NCI-H2081 (cell line): ENCODE measurements at places on chromosomes 12 and 14.

GRCh38 chr14:55313480-55313879 is 42.3 kb downstream of the FBXO34 start:
- DNase-seq, result no peak

DNA sequence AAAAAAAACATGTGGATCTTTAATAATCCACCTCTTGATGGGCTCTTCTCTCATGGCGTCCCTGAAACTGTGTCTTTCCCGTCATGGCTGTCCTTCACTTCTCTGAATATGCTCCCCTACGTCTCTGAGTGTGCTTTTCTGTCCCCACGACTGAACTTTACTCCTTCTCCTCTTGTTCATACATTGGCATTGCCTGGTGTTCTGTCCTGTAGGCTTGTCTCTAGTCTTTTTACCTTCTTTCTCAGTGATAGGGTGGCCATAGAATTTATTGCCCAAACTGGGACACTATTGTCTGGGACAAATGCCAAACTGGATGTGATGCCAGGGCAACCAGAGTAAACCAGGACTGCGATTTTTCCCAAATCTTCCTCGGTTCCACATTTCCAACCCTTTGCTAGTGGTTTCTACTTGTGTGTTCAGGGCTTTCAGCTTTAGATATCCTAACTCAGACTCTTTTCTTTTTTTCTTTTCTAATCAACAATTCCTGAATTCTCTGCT is 202.2 kb downstream of the ATP23 start:
- no peak for DNase-seq

DNA sequence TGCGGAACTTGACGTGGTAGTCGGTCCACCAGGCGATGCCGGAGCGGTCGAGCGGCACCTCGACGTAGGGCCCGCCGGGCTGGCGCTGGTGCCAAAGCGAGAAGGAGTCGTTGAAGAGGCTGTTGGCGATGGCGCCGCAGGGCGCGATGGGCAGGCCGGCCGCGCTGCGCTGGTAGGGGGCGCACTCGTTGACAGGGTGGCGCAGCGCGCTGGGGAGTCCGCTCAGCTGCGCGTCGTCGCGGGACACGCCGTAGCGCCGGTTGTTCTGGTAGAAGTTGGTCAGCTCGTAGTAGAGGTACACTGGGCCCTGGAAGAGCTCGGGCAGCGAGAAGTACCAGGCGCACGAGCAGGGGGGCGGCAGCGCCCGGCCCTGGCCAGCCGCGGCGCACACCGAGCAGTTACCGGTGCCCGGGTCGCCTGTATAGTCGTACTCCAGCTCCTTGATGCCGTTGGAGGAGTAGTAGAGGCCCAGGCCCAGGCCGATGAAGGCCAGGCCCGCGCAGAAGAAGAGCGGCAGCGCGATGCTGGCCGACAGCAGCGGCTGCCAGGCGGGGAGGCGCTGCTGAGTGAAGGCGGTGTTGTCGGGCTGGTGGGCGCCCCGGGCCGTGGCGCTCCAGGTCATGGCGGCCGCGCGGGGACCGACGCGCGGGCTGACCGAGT is 482 bp downstream of the TMEM30B start:
- peak; percentile 7 for DNase-seq

GRCh38 chr12:66733839-66734238 is 55.0 kb upstream of the GRIP1 start:
- DNase-seq, result no peak

DNA sequence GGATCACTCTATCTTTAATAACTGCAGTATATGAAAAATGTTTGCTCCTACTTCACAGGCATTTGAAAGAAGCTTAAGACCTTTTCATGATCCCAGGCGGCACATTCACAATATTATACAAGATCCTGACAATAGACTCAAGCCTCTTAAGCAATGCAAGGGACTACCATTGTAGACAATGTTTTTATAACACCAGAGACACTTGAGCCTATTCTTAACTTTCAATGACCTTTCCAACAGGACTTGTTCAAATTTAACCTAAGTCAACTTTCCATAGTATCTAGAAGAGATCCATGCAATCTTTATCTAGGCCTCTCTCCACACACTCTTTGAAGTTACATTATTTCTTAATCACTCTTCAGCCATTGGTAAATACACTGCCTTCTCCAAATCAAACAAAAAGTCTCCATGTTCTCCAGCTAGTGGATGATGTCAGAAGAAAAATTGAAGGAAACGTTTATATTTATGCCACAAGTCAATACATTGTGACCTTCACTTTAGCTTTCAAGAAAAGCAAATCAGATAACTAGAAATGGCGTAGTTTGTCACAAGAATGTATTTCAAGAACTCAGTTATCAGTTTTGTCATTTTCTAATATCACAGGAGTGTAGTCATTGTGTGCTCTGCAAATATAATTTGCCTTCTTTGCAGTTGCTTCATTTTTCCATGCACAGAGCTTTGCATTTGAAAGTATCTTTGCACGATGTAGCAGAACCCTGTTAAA is 41.2 kb downstream of the PHLDA1 start:
- no peak for DNase-seq

DNA sequence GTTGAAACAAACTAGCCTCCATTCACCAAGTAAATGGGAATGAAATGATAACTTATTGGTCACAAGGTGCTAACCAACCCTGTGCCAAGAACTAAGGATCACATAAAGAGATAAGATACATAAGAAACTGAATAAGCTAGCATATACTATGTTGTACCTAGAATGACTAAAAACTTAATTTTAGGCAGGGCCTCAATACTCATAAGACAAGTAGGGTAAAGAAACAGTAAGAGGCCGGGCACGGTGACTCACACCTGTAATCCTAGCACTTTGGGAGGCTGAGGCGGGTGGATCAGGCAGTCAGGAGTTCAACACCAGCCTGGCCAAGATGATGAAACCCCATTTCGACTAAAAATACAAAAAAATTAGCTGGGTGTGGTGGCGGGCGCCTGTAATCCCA is 17.7 kb downstream of the GDF11 start:
- no peak for DNase-seq

DNA sequence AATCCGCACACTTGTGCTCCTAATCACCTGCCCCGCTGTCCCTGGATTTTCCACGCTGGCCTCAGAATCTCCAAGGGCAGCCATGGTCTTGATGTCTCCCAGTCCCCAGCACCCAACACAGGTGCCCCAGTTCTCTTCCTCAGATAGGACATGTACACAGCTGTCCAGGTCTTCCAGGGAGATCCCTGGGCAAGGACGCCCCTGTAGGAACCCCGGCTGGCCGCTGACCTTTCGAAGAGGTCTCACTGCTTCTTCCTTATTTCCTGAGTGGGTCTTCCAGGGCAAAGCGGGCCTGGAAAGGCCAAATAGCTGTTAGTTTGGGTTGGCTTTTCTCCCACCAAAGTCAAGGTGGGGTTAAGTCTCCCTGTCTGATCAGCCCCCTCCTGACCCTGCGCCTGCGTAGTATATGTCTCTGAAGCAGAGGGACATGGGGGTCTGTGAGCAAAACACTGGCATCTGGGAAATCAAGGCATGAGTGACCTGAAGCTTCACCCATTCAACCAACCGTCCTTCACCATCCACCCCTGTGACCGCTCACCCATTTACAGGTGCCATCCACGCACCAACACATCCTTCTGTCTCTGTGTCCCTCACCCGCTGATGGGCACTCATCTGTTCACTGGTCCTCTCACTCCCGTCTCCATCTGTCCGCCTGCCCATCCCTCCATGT is 4.6 kb downstream of the BEGAIN start:
- DNase-seq, result no peak

DNA sequence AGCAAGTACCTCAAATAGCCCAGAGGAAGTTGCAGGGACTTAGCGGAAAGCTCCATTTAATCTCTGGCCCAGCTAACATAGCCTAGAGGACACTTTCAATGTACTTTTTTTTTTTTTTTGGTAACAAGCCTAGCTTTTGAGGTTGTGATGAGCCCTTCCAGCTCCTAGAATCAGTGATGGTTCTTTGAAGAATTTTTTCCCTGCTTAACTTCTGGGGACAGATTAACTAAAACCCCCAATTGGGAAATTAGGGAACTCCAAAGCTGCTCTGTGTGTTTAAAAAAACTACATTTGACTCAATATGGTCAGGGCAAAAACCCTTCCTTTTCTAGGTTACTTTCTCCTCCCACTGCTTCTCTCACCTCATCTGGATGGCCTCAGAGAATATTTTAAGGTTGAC is 23.9 kb upstream of the ITGA5 start:
- no peak for DNase-seq

GRCh38 chr12:120406069-120406468 is 31.8 kb upstream of the COX6A1 start:
- no peak for DNase-seq

DNA sequence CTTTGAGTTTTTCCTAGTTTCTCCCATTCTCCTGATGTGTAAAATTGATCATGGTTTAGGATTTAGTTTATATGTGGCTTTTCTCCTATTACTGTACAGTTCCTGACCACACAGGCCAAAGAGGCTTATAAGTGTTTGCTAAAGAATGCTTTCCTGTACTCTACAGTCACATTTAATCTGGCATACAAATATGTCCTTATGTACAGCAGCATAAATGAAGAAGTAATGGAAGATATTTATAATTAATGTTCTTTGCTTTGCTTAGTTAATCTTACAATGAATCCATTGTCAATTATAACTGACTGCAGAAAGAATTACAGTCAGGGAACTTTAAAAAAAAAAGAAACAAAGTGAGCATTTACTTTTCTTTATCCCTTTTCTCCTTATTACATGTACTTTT is 293.9 kb downstream of the KCNC2 start:
- no peak for DNase-seq

DNA sequence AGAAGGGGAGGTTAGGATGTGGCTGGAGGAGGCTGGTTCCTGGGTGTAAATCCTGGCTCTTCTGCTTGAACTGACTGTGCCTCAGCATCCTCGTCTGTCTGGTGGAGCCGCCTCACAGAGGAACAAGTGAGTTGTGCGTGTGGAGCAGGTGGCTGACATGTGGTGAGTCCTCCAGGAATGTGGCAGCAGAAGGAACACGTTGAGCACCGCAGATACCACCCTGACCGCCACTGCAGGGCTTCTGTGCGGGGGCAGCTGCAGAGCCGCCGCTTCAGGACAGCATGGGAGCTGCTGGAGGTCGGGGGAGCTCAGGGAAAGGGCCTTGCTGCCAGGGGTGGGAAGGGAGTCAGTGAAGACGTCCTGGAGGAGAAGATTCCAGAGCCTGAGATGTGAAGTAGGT is 48.9 kb downstream of the TRAF3 start:
- no peak for DNase-seq

DNA sequence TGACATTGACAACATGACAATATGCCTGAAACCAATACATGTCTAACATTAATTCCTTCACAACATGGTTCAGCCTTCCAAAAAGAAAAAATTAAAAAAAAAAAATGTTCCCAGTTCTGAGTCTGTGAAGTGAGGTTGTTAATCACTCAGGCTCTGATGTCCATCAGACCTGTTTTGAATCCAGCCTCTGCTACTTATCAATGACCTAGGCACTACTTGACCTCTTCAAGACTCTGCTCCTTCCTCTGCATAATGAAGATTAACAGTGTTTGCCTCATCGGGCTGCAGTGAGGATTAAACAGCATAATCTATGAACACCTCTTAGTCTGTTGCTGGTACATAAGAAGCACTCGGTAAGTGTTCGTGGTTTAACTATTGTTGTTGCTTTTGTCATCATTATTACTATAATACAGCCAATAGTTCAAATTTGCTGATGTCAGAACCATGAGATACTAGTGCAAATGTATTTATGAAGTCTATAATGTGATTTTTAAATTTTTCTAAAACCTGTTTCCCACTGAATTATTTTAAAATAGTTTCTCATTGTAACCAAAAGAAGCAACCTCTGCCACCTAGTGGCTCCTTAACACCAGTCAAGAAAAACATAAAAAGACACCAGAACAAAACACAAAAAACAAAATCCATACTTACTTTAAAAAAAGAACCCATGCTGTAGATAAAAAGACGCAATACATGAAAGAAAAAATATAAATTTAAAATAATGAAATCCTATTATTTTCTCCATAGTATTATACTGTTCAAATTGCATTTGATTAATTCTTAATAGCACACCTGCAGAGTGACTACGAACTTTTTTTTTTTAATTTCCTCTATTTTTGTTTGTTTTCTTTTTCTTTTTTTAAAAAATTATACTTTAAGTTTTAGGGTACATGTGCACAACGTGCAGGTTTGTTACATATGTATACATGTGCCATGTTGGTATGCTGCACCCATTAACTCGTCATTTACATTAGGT is 20.3 kb upstream of the TMX1 start:
- DNase-seq, result peak; percentile 53

DNA sequence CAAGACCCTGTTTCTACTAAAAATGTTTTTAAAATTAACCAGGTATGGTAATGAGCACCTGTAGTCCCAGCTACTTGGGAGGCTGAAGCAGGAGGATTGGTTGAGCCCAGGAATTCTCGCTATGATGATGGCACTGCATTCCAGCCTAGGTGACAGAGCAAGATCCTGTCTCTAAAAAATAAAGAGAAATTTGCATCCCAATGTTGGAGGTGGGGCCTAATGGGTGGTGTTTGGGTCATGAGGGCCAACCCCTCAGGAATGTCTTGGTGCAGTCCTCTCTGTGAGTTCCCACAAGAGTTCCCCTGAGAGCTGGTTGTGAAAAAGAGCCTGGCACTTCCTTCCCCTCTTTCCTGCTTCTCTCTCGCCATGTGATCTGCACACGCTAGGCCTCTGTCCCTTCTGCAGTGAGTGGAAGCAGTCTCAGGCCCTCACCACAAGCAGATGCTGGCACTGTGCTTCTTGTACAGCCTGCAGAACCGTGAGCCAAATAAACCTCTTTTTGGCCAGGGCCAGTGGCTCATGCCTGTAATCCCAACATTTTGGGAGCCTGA is 11.3 kb downstream of the ACOT6 start:
- DNase-seq, result no peak

DNA sequence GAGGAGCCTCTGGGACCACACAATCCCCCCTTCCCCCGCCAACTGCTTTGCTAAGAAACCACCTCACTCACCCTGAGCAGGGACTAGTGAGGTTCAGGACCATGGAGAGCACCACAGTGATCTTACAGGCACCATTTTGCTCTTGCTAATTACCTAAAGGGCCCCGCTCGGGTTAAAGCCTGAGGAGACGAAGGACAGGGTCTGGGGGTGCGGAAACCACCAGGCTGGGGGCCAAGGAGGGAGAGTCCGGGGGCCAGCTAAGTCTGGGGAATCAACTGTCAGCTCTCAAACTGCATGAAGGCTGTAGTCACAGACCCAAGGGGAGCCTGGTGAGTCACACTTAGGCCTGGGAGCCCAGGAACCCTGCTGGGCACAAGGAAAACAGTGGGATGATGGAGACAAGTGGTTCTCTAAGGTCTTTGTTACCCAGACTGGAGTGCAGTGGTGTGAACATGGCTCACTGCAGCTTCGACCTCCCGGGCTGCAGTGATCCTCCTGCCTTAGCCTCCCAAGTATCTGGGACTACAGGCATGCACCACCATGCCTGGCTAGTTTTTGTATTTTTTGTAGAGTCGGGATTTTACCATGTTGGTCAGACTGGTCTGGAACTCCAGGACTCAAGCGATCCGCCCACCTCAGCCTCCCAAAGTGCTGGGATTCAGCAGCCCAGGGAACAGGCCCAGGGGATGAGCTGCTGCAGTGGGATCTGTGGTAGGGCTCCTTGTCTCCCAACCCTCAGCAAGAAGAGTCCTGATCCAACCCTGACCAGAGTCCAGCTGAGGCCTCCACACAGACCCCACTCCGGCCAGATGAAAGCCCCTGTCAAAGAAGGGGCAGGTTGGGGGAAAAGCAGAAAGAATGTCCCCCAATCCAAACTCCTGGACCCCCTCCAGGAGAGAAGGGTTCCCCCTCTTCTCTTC is 98.8 kb downstream of the CALM1 start:
- DNase-seq, result no peak
